ENCODE measurements at places on chromosomes 1 and 21.
A peak's percentile ranks its signal among the peaks of the same experiment; 100 is the strongest.

DNA sequence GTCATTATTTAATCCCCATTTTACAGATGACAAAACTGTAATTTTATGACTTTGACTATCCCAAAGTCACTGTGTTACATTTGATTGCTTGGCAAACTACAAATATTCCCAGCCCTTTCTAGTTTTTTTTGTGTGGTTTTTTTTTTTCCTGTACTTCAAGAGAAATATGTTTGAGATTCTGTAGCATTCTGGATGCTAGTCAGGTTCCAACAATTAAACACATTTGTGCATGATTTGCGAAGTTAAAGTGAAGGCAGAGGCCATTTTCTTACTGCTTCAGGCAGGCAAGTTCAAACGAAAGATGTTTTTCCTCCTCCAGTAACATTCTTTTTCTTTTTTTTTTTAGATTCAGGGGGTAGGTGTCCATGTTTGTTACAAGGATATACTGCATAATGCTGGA, 107.9 kb upstream of the SERTAD4 start:
- DNase-seq, result no peak

- no peak for DNase-seq
Measured at GRCh38 chr1:11307852-11308251, 34.9 kb downstream of the UBIAD1 start.

GRCh38 chr1:97907886-97908285, 12.9 kb downstream of the DPYD start:
- no peak for DNase-seq

DNA sequence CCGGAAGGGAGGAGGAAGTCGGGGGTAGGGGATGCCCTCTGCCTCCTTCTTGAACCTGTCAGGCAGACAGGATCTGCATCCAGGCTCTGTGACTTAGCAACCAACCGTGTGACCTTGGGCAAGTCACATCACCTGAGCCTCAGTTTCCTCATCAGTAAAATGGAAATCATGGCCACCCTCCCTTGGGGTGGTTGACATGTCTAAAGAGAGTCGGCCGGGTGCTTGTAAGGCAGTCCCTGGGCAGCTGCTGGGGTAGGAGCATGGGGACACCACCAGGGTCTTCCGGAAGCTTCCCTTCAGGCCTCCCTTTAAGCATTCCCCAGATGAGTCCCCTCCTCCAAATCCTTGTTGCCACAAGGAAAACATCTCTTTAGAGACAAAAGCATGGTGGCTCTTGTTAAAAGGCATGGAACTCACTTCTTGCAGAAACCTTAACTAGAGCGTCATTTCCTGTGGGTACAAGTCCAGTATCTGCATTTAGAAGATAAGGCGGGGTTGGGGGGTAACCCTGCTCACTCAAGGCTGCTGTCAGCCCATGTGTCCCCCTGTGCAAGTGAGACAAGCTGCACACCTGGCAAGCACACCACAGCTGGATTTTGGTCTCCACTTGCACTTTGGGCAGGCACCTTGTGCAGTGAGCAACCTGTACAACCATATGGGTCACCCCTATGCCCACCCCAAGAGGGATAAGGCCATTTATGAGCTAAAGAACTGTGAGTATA, 10.4 kb downstream of the CLCNKB start:
- no peak for DNase-seq

GRCh38 chr1:58789322-58789856, 5.5 kb upstream of the JUN start:
- no peak for DNase-seq

DNA sequence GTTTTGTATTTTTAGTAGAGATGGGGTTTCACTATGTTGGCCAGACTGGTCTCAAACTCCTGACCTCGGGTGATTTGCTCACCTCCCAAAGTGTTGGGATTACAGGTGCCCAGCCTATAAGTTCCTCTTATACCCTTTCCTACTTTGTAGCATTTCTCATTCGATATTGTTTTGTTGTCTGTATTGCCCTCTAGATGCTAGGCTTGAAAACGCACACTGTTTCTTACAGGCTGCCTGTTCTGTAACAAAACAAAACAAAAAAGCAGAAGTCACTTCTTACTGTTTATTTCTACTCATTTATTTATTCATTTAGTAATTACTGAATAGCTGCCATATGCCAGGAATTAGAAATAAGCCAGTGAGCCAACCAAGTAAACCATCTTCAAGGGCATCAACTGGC, 136.9 kb upstream of the BMP8A start:
- DNase-seq, result no peak

DNA sequence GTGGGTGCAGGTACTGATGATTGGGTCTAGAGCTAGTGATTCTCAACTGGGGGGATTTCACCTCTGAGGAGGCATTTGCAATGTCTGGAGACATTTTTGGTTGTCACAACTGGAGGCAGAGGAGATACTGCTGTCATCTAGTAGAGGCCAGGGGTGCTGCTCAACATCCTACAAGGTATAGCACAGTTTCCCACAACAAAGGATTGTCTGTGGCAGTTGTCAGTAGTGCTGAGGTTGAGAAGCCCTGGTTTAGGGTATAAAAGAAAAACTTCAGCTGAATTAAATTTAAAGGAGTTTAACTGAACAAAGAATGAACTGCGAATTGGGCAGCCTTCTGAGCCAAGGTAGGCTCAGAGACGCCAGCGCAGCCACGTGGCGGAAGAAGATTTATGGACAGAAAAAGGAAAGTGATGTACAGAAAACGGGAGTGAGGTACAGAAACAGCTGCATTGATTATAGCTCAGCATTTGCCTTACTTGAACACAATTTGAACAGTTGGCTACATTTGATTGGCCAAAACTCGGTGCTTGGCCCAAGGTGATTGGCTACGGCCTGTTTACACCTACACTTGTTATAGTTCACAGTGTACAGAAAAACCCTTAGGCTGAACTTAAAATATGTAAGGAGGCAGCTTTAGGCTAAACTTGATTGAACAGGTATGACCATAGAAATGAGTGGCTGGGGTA, 40.4 kb downstream of the MPZL1 start:
- no peak for DNase-seq

DNA sequence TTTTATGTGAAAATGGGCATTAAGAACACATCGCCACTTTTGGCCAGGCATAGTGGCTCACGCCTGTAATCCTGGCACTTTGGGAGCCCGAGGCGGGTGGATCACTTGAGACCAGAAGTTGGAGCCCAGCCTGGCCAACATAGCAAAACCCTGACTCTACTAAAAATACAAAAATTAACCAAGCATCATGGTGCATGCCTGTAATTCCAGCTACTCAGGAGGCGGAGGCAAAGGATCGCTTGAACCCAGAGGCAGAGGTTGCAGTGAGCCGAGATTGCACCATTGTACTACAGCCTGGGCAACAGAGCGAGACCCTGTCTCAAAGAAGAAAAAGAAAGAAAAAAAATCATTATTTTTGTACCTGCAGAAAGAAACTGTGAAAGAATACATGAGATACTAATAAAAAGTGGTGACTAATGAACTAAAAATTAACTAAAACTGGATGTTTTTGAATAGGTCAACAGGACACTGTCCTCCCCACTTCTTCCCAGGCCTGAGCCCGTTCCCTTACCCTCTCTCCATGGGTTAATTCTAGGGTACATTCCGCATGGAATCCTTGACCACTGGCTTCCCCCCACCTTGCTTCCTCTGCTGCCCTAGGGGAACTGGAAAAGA, 8.3 kb upstream of the TINAGL1 start:
- no peak for DNase-seq

GRCh38 chr1:107593501-107594209, 371.3 kb downstream of the VAV3 start:
- DNase-seq, result peak; percentile 47

- DNase-seq, result peak; percentile 96
Measured at GRCh38 chr1:205287767-205288559, 33.6 kb downstream of the NUAK2 start.

DNA sequence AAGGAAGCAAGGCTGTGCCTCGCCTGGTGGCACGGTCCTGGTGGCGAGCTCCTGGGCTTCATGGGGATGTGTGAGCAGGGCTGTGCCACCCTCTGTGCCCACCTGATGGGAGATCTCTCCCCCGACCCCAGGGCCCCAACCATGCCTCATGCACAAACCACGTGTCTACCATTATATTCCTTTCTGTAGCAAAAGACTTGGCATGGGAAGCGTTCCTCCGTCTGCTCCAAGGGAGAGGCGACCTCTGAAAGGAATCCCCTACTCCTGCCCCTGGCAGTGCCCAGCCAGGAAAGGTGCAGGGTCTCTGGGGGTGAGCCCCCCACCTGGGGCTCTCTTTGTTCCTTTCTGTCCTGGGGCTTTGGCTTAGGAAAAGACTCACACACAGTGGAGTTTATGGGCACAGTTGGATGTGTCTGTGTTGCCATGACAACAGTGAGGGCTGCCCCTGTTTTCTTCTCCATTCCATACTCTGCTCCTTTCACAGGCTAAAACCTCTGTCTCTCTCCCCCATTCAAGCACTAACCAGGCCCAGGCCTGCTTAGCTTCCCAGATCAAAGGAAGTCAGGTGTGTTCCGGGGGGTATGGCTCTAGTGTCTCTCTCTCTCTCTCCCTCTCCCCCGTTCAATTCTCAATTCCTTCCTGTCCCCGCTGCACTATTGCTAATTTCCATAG, 21.4 kb upstream of the LRRN2 start:
- no peak for DNase-seq

DNA sequence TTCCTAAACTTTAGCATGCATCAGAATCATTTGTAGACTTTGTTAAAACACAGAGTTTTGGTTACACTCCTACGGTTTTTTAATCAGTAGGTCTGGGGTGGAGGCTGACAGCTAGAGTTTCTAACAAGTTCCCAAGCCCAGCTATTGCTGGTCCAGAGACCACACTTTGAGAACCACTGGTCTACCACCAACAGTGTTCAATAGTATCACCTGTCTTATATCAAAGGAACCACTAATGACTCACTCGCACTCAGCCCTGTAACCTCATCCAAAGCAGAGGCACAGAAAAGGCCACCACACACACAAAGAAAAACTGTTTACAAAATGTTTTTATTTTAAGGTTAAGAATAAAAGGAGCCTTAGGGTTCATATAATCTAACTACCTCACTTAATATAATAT, 68.7 kb downstream of the HIVEP3 start:
- DNase-seq, result no peak

DNA sequence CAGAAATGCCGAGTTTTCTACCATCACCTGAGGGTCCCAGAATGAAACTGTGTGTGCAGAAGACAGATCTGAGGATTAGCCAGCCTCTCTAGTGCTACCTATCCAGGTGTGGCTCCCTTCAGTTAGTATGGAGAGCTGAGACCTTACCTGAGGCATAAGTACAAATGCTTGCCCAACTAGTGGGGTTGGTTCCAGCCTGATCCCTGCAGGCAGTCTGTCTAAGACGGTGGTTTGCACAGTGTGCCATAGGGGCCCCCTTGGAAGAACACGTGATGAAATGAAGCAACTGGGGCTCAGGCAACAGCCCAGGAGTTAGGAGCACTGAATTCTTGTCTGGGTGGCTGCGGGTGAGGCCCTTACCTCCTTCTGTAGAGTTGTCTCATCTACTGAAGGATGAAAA, 15.6 kb downstream of the S100A7A start:
- no peak for DNase-seq

GRCh38 chr1:2415801-2416208, 3.4 kb upstream of the PEX10 start:
- no peak for DNase-seq

DNA sequence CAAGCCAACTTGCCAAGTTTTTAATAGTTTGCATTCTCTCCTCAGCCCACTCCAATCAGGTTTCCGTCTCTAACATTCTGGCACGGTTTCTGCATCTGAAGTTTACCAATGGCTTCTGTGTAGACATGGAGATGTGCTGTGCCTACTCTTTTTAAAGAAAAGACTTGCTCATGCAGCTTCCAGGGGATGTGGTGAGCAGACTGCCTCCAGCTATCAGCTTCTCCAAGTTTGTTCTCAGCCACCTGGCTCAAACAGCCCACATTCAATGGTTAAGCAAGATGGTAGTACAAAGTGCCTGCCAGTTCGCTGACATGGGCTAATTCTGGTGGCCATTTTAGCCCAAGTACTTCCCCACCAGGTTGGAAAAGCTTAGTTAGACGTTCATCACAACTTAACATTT, 465.3 kb downstream of the NEGR1 start:
- DNase-seq, result no peak

GRCh38 chr1:67053535-67053784, 488 bp downstream of the SLC35D1 start:
- no peak for DNase-seq

- no peak for DNase-seq
Measured at GRCh38 chr1:12161324-12161661, 5.5 kb upstream of the TNFRSF1B start.

DNA sequence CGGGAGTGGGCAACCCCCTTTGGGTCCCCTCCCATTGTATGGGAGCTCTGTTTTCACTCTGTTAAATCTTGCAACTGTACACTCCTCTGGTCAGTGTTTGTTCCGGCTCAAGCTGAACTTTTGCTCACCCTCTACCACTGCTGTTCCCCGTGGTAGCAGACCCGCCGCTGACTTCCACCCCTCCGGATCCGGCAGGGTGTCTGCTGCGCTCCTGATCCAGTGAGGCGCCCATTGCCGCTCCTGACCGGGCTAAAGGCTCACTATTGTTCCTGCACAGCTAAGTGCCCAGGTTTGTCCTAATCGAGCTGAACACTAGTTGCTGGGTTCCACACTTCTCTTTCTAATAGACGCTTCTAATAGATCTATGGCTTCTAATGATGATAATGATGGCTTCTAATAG, 488.6 kb downstream of the MRPL39 start:
- no peak for DNase-seq

DNA sequence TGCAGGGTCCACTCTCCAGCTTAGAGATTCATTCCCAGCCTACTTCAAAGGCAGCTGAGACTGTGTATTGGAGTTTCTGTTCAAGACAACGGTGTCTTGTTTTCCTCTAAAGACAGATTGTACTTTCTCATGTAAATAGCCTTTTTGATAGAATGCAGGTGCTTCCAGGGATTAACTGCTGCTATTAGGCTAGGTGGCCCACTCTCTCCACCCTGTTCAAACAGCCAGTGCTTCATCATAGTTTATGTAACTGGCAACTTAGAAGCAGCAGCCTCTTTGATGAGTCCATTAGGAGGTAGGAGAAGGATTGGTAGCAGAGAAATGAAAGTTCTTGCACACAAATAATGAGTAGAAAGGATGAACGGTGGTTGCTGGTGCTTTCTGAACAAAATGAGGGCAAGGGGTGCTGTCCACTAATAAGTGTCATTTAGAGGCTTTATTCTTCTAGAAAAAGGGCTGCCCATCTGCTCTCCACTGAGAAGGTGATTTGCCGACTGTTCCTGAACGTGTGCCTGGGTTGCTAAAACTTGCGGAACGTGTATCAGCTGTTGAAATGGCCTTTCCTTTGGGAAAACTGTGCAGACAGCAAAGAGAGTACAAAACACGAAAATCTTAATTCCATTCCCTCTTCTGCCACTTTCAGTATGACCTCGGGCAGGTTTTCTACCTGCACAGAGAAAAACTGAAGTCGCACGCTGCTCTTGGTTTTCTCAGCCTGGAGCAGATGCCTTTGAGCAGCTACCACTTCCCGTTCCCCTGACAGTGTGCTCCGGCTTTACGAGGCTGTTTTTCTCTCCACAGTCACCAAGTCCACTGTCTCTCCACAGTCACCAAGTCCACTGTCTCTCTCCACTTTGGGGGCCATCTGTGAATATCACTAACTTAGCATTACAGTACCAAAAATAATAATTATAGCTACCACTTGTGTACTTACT, 228.9 kb downstream of the KIF26B start:
- DNase-seq, result no peak

Data from Kasumi-1 (cell line).